ENCODE measurements at places on chromosomes 2 and 18. TPM values are rescaled to one million over a fixed set of nuclear protein-coding genes. Genes with fewer than 3 reads are reported as not detected.

Gene ALLC
- not detected for total RNA-seq

Gene UGT1A8
- total RNA-seq, result not detected

Gene ALPG
- total RNA-seq, result not detected

Gene SLC8A1
- total RNA-seq, result 80.3 TPM

Gene TBR1
- total RNA-seq, result not detected

Gene CDH2
- 6.3 TPM for total RNA-seq

Gene LPIN2
- total RNA-seq, result 51.1 TPM

Gene ASIC4
- total RNA-seq, result 0.15 TPM

Gene GAD1
- total RNA-seq, result 0.33 TPM

Gene OBSL1
- total RNA-seq, result 69.1 TPM

Gene TXNDC9
- total RNA-seq, result 48.0 TPM

Gene AQP12A
- total RNA-seq, result not detected

Gene TPO
- total RNA-seq, result not detected

Gene OXER1
- total RNA-seq, result not detected

Measured in smooth muscle cell of trachea (primary cell).